ENCODE measurements at places on chromosomes 13 and 19. TPM values are rescaled to one million over a fixed set of nuclear protein-coding genes. Genes with fewer than 3 reads are reported as not detected.

Gene PALM
- polyA plus RNA-seq: not detected

Gene EXOC3L2
- polyA plus RNA-seq: not detected

DNA sequence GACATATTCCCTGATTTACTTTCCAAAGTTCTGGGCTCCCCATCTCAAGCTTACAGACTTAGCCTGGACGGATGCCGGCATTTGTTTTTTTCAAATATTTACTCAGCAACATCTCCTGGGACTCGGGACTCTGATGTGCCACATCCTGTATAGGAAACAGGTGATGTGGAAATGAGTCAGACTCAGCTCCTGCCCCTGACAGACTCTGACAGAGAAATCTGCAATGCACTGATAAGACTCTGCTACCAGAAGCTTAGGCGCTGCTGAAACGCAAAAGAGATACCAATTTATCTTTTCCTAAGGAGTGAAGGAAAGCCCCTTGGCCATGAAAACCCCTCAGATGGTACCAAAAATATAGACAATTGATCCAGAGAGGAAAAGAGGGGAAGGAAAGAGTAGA is 16.2 kb downstream of the LAIR2 start:
- no peak overlapping the region for H3K4me3 ChIP-seq
- H3K4me1 ChIP-seq: peaks cover 12% of the 10 kb centered on the region
- H3K27me3 ChIP-seq: no peaks in the 10 kb centered on the region
- peak; percentile 48 for DNase-seq

- no peak overlapping the region for H3K4me3 ChIP-seq
- no peaks in the 10 kb centered on the region for H3K4me1 ChIP-seq
- no peak overlapping the region for H3K27ac ChIP-seq
- H3K36me3 ChIP-seq: peaks cover 4% of the 10 kb centered on the region
- H3K27me3 ChIP-seq: no peaks in the 10 kb centered on the region
- no peak for DNase-seq
Observed at GRCh38 chr13:27113436-27113835, 58.2 kb downstream of the USP12 start.

- H3K27ac ChIP-seq: no peak overlapping the region
- H3K4me1 ChIP-seq: no peaks in the 10 kb centered on the region
- no peak for DNase-seq
- H3K36me3 ChIP-seq: no peaks in the 10 kb centered on the region
- no peak overlapping the region for H3K4me3 ChIP-seq
Observed at GRCh38 chr13:33125821-33126570, 109.8 kb downstream of the KL start.

- H3K27ac ChIP-seq: no peak overlapping the region
- no peaks in the 10 kb centered on the region for H3K4me1 ChIP-seq
- no peaks in the 10 kb centered on the region for H3K36me3 ChIP-seq
- H3K27me3 ChIP-seq: peaks cover 17% of the 10 kb centered on the region
- no peak overlapping the region for H3K4me3 ChIP-seq
Observed at GRCh38 chr19:41064974-41065569, 23.2 kb upstream of the CYP2A13 start.

- no peak overlapping the region for H3K27ac ChIP-seq
- DNase-seq: no peak
- no peak overlapping the region for H3K4me3 ChIP-seq
- H3K27me3 ChIP-seq: no peaks in the 10 kb centered on the region
- no peaks in the 10 kb centered on the region for H3K4me1 ChIP-seq
Observed at GRCh38 chr13:41707194-41707821, 250.0 kb downstream of the RGCC start.

DNA sequence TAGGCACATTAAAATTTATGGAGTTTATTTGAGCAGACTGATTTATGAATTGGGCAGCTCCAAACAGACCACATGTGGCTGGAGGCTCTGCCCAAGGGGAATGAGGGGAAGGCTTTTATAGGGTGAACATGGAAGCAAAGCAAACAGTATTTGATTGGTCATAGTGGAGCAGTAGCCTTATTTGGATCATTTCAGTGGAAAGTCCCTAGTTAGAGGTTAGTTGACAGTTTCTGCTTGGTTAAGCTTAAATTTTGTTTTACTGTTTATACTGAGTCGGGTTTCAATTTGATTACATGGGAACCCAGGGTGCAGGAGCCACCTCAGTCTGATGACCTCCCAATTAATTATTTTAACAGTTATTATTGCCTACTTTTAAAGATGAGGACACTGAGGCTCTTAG is 140.5 kb downstream of the NDFIP2 start:
- H3K4me1 ChIP-seq: no peaks in the 10 kb centered on the region
- H3K4me3 ChIP-seq: no peak overlapping the region
- H3K27me3 ChIP-seq: no peaks in the 10 kb centered on the region
- H3K36me3 ChIP-seq: no peaks in the 10 kb centered on the region
- DNase-seq: no peak

GRCh38 chr19:49908480-49909420 is 12.1 kb upstream of the IL4I1 start:
- H3K27me3 ChIP-seq: no peaks in the 10 kb centered on the region
- peaks cover 15% of the 10 kb centered on the region for H3K36me3 ChIP-seq
- H3K4me1 ChIP-seq: peaks cover 11% of the 10 kb centered on the region

DNA sequence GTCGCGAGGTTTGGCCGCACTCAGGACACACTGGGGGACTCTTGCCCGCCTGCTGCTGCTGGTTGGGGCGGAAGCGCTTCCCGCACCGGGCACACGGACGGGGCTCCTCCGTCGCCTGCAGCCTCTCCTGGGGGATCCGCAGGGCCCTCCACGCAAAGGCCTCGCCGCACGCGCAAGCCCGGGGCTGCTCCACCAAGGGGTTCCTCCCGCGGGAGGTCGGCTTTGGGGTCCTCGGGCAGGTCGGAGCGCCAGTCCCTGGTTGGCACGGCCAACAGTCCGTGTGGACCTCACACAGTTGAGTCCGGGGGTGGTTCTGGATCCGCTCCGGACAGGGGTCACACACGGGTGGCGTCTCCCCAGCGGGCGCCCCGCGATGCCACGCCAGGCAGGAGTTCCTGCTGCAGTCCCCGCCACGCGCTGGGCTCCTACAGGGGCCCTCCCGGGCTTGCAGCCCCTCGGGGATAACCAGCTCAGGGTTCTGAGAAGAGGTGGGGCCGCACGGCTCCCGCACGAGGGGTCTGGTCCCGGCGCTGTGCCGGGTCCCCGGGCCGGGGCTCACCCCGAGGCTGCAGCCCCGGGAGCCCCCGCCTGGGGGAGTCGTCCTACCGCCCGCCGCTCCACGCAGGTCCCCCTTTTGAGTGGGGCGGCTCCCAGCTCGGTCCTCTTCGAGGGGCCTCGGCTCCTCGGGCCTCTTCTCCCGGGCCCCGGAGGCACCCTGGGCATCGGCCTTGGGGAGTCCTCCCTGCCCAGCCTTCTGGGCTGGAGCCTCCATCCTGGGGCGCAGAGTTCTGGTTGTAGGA is 6.2 kb upstream of the ZNF497 start:
- DNase-seq: no peak
- no peaks in the 10 kb centered on the region for H3K36me3 ChIP-seq
- no peak overlapping the region for H3K27ac ChIP-seq

- DNase-seq: no peak
- no peaks in the 10 kb centered on the region for H3K36me3 ChIP-seq
Observed at GRCh38 chr19:20365146-20365545, 198.1 kb downstream of the ZNF486 start.

- DNase-seq: no peak
- peak overlapping the region; percentile 62 for H3K27ac ChIP-seq
- H3K4me3 ChIP-seq: peak overlapping the region; percentile 79
- no peaks in the 10 kb centered on the region for H3K27me3 ChIP-seq
- H3K36me3 ChIP-seq: peaks cover 3% of the 10 kb centered on the region
- peaks cover 54% of the 10 kb centered on the region for H3K4me1 ChIP-seq
Observed at GRCh38 chr13:48488995-48489394, 43.9 kb downstream of the RCBTB2 start.

- peaks cover 19% of the 10 kb centered on the region for H3K4me1 ChIP-seq
- peaks cover under 1% of the 10 kb centered on the region for H3K36me3 ChIP-seq
- peak; percentile 39 for DNase-seq
- peak overlapping the region; percentile 11 for H3K4me3 ChIP-seq
- H3K27ac ChIP-seq: peak overlapping the region; percentile 71
Observed at GRCh38 chr13:95176611-95177259, 124.5 kb downstream of the ABCC4 start.

- H3K36me3 ChIP-seq: peaks cover 30% of the 10 kb centered on the region
- DNase-seq: no peak
- H3K27ac ChIP-seq: no peak overlapping the region
- H3K4me3 ChIP-seq: peak overlapping the region; percentile 86
- H3K27me3 ChIP-seq: no peaks in the 10 kb centered on the region
Observed at GRCh38 chr19:38375748-38376147, 1.4 kb downstream of the PSMD8 start.

DNA sequence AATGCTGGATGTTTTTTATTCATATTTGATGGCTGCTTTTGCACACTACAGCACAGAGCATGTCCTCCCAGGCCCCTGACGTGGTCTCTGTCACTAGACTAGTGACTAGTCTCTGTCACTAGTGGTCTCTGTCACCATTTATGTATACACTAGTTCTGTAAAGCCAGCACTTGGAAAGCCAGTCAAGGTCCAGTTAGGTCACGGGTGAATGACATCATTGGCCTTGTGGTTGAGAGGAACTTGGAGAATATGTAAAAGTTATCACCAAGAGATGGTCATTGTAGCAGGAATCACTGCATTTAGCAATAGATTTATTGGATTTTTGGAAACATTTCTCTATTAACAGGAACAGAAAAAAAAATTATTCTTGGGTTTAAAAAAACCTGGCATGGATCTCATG is 72.9 kb downstream of the SHISA2 start:
- H3K4me1 ChIP-seq: peaks cover 8% of the 10 kb centered on the region
- no peak overlapping the region for H3K27ac ChIP-seq
- no peaks in the 10 kb centered on the region for H3K27me3 ChIP-seq
- no peaks in the 10 kb centered on the region for H3K36me3 ChIP-seq

DNA sequence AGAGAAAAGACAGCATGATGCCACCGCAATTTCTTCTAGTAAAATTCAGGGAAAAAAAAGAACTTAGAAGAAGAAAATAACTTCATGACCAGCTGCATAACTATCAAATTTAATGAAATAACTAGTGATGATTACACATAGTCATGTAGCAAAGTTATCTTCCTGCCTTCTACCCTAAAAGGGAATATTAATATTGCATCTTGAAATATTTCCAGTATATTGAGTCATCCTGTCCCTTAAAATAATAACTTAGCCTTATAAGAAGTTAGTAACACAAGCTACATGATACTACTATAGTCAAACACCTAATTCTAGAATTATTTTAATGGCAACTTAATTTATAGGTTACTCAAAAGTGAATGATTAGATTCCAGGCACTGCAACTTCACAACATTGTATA is 289.2 kb downstream of the KLF12 start:
- H3K36me3 ChIP-seq: peaks cover 26% of the 10 kb centered on the region
- no peaks in the 10 kb centered on the region for H3K27me3 ChIP-seq
- H3K4me3 ChIP-seq: no peak overlapping the region
- peaks cover 6% of the 10 kb centered on the region for H3K4me1 ChIP-seq
- no peak overlapping the region for H3K27ac ChIP-seq

DNA sequence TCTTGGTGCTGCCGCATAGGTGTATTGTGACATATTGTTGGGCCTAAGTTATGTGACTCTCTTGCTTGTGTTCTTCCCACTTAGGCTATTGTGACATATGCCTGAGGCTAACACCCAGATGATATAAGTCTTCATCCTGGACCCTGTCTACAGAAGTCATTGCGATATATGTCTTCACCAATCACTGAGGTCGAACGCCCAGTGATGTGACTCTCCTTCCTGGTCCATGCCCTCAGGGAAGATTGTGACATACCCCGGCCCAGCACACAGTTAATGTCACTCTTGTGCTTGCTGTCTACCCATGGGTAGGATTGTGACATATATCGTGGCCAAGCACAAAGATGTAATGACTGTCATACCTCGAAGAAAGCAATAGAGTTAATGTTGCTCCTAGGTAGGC is 16.9 kb upstream of the ZNF730 start:
- H3K4me1 ChIP-seq: no peaks in the 10 kb centered on the region
- no peaks in the 10 kb centered on the region for H3K36me3 ChIP-seq
- H3K27me3 ChIP-seq: no peaks in the 10 kb centered on the region

GRCh38 chr13:39159846-39160370 is 121.7 kb downstream of the NHLRC3 start:
- no peak overlapping the region for H3K4me3 ChIP-seq
- no peak for DNase-seq
- H3K27ac ChIP-seq: no peak overlapping the region
- H3K4me1 ChIP-seq: no peaks in the 10 kb centered on the region

DNA sequence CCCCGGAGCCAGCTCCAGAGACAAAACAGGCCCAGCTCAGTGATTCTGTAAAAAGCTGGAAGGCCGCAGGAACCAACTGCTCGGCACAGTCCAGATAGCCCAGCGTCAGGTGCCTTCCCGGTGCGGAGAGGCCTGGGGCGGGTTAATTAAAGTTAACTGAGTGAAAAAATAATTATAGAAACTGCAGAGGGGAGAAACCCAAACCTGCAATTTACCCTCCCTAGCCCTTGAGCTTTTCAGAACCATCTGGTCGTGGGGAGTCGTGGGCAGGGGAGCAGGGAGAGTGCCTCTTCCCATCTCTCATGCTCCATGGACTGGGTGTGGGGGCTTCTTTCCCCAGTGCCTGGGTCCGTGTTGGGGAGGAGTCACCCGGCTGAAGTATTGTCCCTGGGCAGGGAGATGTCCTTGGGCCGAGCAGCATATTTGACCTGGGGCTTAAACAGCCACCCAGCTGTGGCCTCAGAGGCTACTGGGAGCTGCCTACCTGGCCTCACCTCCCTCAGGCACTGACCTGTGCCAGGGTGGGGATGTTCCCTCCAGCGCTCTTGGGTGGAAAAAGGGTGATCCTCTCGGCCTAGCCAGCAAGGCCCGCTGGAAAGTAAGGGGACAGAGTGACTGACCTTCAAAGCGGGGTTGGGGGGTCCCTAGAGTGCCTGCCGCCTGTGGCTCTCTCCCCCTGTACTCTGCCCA is 65.9 kb downstream of the CHST8 start:
- no peaks in the 10 kb centered on the region for H3K27me3 ChIP-seq
- no peak for DNase-seq
- H3K27ac ChIP-seq: no peak overlapping the region
- no peaks in the 10 kb centered on the region for H3K36me3 ChIP-seq
- H3K4me3 ChIP-seq: no peak overlapping the region

DNA sequence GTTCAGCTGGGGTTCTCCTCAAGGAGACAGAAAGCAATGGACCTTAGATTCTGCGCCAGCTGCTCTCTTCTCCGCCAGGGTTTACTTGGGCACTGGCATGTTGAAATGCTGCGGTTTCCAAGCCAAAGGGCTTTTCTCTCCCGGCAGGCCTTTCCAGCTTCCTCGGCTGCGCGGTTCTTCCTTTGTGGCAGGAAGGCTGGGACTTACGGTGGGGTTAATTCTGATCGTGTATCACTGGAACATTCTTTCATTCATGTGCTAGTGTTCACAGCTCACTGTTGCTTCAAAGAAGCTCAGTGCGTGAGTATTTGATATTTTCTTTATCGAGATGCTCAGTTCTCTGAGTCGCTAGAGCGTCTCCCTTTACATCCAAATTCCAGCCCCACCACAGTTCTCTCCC is 723.2 kb downstream of the UQCRFS1 start:
- no peaks in the 10 kb centered on the region for H3K36me3 ChIP-seq
- no peaks in the 10 kb centered on the region for H3K4me1 ChIP-seq
- no peak for DNase-seq
- H3K4me3 ChIP-seq: no peak overlapping the region
- no peak overlapping the region for H3K27ac ChIP-seq

- DNase-seq: no peak
- no peaks in the 10 kb centered on the region for H3K27me3 ChIP-seq
- peaks cover 68% of the 10 kb centered on the region for H3K4me1 ChIP-seq
- peak overlapping the region; percentile 100 for H3K27ac ChIP-seq
- H3K36me3 ChIP-seq: peaks cover 27% of the 10 kb centered on the region
- peak overlapping the region; percentile 79 for H3K4me3 ChIP-seq
Observed at GRCh38 chr19:35898499-35898809, 1.9 kb downstream of the NFKBID start.

- DNase-seq: no peak
- no peaks in the 10 kb centered on the region for H3K27me3 ChIP-seq
- no peak overlapping the region for H3K4me3 ChIP-seq
- no peaks in the 10 kb centered on the region for H3K36me3 ChIP-seq
Observed at GRCh38 chr13:105116966-105117365, 1418.5 kb downstream of the EFNB2 start.

Data from CD4-positive, CD25-positive, alpha-beta regulatory T cell (primary cell).